CD4-positive, alpha-beta T cell treated with Interferon gamma for 1 hour (primary cell): ENCODE measurements at places on chromosomes 4 and X.

DNA sequence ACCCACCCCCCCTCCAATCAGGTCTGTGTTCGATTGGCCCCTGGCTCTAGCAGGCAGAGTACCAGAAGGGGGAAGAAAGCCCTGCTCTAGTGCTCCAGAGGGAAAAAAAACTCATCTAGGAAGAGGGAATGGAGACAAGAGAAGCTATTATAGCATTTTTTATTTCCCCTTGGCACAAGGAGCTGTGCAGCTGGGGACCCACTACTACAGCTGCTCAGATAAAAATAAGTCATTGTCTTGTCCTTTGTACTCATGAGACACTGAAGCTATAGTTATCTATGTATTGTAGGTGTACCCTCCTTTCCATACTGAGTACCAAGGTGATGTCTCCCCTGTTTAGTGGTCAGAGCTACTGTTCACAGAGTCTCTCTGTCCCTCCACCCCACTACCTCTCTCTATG, 14.3 kb downstream of the CCDC160 start:
- DNase-seq, result no peak

DNA sequence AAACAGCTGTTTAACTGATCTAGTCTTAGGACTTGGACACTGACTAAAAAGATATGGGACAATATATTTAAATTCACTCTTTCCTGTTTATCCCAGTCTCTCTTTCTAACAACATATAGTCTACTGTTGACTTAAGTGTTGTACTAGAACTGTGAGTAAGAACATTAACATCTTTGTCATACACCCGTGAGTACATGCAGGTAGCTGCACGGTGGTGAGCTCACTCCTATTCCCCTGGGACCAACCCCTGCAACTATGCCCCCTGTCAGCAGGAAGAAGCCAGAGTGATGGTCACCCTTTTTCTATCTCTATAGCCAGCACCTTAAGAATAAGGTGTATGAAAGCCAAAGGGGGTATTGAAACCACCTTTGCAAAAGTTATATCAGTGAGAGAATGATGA, 17.6 kb downstream of the TBL1X start:
- no peak for DNase-seq

DNA sequence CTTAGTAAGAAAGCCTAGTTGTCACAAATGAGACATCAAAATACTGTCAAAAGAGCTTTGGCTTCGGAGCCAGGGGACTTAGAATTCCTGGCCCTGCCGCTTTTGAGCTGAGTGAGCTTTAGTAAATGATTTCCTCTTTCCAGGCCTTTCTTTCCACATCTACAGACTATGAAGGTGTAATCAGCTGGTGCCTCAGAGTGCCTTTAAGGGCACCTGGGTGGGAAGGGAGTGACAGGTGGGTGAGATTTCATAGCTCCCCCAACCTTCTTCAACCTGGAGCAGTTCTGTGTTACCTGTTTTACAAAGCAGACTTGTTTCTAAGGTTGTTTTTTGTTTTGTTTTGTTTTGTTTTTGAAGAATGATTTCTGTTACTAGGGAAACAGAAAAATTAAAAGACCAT, 154.7 kb upstream of the BOD1L1 start:
- DNase-seq, result no peak

GRCh38 chrX:3262901-3263300, 83.6 kb downstream of the MXRA5 start:
- DNase-seq, result no peak

- DNase-seq, result no peak
These were observed 192.3 kb upstream of the NR3C2 start for GRCh38 chr4:148634476-148634875.

- no peak for DNase-seq
These were observed 907.6 kb upstream of the EPHA5 start for GRCh38 chr4:66577922-66578321.

DNA sequence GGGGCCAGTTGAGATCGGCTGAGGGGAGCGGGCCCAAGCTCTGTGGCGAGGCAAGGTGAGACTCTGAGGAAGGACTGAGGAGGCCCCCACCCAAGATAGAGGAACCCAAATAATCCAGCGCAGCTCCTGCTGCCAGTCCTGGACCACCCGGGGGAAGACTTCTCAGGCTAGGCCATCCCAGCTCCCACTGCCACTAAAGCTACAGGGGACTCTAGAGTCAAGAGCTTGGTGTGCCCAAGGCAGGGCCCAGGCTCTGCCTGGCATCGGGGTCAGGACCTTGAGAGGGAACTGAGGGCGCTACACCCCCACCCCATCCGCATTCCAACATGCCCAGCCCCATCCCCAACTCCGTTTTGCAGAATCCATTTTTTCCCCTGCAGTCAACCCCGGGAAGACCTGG, 8.6 kb downstream of the MAGEA4 start:
- no peak for DNase-seq

GRCh38 chrX:46758163-46758955, 559 bp downstream of the SLC9A7 start:
- peak; percentile 18 for DNase-seq

GRCh38 chr4:96756584-96756983, 916.7 kb downstream of the PDHA2 start:
- no peak for DNase-seq

DNA sequence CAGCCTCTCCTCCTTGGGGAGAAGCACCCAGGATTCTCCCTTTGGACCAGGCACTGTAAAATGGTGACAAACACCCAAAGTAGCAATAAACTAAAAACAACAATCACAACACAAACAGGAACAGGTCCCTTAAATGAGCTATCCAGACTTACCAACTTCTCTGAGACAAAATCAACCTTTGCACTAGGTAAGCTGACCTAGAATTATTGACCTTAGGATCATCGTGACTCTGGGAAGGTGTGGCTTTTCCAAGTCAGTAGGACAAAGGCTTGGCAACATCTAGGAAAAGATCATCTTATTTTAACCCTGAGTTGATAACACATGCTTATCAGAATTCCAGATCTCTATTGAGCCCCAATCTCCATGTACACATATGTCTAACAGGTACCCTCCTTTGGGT, 166.7 kb downstream of the PRDM5 start:
- no peak for DNase-seq

DNA sequence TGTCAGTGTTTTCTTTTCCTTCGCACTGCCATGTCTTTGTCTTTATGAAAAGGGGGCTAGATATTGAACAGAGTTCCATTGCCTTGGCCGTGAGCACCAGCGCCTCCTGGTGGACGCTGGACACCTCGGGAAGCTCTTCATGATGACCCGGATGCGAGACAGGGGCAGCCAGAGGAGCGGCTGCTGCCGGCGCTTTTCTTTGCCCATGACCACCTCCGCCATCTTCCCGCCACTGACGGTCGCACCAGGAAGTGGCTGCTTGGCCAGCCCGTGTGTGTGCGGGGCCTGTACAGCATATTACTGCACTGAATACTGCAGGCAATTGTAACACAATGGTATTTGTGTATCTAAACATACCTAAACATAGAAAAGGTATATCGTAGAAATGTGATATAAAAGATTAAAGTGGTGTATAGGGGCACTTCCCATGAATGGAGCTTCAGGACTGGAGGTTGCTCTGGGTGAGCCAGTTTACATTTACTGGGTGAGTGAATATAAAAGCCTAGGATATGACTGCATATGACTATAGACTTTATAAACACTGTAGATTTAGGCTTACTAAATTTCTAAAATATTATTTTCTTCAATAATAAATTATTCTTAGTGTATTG, 15.8 kb upstream of the GRIA2 start:
- DNase-seq, result no peak

- peak; percentile 64 for DNase-seq
These were observed 119.2 kb downstream of the IRF2 start for GRCh38 chr4:184355111-184355604.

- DNase-seq, result no peak
These were observed 220.8 kb downstream of the SHROOM3 start for GRCh38 chr4:76655566-76656479.

DNA sequence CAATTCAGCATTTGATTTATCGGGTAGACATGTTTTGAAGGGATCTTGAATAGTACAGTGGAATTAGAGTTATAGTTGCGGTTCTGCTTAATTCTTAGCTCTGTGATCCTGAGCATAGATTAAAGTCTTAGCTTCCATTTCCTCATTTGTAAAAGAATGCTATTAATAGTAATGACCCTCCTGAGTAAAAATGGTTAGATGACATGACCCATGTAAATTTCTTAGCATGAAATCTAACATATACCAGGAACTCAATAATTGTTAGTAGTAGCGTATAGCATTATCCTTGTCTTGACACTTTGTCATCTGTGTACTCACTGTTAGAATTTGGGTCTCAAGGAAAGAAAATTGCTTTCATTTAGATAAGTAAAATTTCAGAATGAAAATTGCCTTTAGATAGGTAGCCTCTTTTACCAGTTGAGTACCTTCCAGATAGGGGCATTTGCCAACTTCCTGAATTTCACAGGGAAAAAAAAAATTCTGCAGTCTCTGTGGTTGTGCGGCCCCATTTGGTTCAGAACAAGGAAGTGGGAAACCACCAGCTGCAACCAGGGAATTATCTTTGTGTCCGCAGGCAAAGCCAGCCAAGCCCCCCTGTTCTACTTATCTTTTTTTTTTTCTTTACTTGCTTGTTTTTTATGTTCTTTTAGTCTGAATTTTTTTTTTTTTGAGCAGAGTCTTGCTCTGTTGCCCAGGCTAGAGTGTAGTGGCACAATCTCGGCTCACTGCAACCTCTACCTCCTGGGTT, 86.9 kb downstream of the TMEM164 start:
- peak; percentile 18 for DNase-seq

GRCh38 chrX:105706041-105706440, 116.3 kb upstream of the NRK start:
- no peak for DNase-seq

DNA sequence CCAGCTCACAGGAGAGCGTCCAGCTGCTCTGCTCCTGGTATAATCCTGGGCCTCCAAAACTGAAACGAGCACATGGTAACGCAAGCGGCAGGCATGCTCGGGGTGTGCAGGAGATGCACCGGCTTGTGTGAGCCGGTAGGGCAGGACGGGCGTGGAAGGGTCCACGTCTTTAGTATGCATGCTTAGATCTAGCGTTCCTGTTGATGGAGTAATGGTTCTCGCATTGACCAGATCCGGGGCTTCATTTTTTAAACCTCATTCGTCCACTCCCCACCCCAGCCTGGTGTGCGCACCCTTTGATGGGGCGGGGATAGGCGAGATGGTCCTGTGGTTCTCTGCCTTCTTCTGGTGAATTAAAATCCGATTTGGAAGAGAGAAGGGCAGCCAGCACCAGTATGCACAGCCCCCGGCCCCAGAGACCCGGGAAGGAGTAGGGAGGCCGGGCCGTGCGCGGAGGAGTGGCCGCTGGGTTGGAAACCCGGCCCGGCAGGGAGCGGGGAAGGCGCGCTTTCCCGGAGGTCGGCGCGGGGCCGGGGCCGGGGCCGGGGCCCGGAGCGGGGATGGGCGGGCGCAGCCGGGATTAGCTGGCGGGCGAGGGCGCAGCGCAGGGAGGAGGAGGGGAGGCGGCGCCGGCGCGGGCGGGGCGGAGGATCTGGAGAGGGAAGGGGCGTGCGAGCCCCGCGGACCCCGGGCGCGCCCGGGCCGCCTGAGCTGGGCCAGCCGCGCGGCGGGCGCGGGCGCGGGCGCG, 39.9 kb downstream of the FAM149A start:
- DNase-seq, result no peak

- DNase-seq, result no peak
These were observed 152.3 kb upstream of the PRDX4 start for GRCh38 chrX:23515028-23515427.

DNA sequence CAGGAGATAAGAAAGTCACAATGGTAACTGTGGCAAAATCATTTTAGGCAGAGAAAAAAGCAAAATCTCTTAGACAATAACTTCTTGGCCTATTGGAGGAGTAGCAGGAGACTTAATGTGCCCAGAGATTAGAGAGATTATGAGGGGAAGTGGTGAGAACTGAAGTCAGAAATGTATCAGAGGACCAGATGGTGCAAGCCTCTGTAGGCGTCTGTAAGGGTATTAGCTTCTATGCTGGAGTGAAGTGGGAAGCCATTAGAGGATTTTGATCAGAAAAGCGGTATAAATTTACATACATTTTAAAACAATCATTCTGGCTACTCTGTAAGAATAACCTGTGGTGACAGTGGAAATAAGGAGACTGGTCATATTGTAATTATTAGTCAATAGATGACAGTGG, 236.7 kb downstream of the FAT4 start:
- no peak for DNase-seq

DNA sequence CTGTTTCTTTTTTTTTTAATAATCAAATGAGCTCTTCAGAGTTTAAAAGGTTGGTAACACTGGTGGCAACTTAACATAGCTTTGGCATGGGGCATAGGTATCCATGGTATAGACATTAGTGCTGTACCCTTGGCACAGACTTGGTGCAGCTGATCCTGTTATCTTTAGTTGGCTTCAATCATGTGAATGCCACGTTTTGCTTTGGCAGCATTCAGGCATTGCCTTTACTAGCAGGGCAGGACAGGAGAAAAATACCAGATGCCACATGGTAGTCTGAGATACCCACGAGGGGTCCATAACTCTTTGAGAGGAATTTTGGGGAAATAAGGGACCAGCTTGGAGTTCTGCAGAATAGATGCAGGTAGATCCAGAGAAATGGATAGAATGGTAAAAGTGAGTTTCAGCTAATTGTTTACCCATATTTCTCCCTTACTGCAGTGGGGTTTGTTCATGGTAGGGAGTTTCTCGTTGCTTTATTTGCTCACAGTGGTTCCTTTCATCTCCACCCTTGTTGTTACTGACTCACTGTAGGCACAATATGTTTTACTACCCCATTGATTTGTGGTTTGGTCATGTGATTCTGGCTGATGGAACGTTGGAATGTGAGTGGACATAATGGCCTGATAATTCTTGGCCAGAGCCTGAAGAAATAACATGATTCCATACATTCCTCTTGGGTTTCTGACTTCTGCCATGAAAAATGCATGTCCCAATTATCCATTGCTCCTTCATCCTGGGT, 342.7 kb downstream of the GLUD2 start:
- no peak for DNase-seq

DNA sequence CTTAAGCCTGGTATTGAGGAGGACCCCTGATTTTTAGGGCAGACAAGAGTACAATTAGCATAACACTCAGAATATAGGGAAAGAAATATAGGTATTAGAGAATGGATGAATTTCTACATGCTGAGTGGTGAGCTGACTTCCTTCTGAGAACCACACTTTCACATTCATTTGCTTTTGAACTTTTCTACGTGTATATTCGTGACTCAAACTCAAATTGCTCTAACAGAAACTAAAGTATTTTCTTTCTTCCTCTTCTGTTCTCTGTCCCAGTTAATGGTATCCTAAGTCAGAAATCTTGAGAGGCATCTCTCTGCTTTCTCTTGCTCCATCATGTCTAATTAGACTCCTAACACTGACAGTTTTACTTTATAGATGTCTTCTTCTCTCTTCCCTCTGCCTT, 103.2 kb upstream of the CITED1 start:
- no peak for DNase-seq

GRCh38 chr4:121740796-121741409, 24.1 kb downstream of the SMIM43 start:
- DNase-seq, result no peak
